MG63 (cell line): ENCODE measurements at places on chromosomes 12 and 14. TPM values are rescaled to one million over a fixed set of nuclear protein-coding genes. Genes with fewer than 3 reads are reported as not detected.

CD163 gene
- not detected in 2 replicates for total RNA-seq

CEBPE gene
- not detected in 2 replicates for total RNA-seq

NFE2 gene
- total RNA-seq: 0.13 TPM in 1 of 2 replicates, not detected in the other

KRT72 gene
- total RNA-seq: not detected in 2 replicates

SMCO2 gene
- not detected in 2 replicates for total RNA-seq

ADAM21 gene
- 0.49 and 1.7 TPM in 2 replicates for total RNA-seq

C12orf56 gene
- 0.26 TPM in 1 of 2 replicates, not detected in the other for total RNA-seq

STYK1 gene
- total RNA-seq: not detected in 2 replicates

HOXC4 gene
- total RNA-seq: 2.3 and 5.2 TPM in 2 replicates

LRP1 gene
- 29.1 and 39.0 TPM in 2 replicates for total RNA-seq

GALNT8 gene
- total RNA-seq: not detected in 2 replicates

ESPL1 gene
- 22.1 and 23.9 TPM in 2 replicates for total RNA-seq

IGF1 gene
- not detected in 2 replicates for total RNA-seq

TSPAN11 gene
- 1.0 and 1.2 TPM in 2 replicates for total RNA-seq

KERA gene
- total RNA-seq: not detected in 2 replicates

RPL10L gene
- not detected in 2 replicates for total RNA-seq

RTL1 gene
- not detected in 2 replicates for total RNA-seq

ARHGEF25 gene
- total RNA-seq: 17.0 and 17.4 TPM in 2 replicates

MANSC1 gene
- 0.92 TPM in 1 of 2 replicates, not detected in the other for total RNA-seq

LRP6 gene
- 7.9 and 10.2 TPM in 2 replicates for total RNA-seq

XPOT gene
- total RNA-seq: 51.8 and 76.8 TPM in 2 replicates

ARHGAP9 gene
- not detected in 2 replicates for total RNA-seq

CLEC4C gene
- not detected in 2 replicates for total RNA-seq

CD27 gene
- total RNA-seq: not detected in 2 replicates

TAS2R50 gene
- total RNA-seq: not detected in 2 replicates

PLXNC1 gene
- 0.16 and 0.52 TPM in 2 replicates for total RNA-seq

PRB2 gene
- not detected in 2 replicates for total RNA-seq

CARMIL3 gene
- total RNA-seq: not detected in 2 replicates

FAM234B gene
- 0.20 and 2.4 TPM in 2 replicates for total RNA-seq

C12orf54 gene
- total RNA-seq: not detected in 2 replicates

TSPAN19 gene
- total RNA-seq: not detected in 2 replicates

CIROP gene
- total RNA-seq: not detected in 2 replicates

GPRC5D gene
- total RNA-seq: not detected in 2 replicates

AMN gene
- 0.43 TPM in 1 of 2 replicates, not detected in the other for total RNA-seq

MBIP gene
- total RNA-seq: 4.2 and 24.8 TPM in 2 replicates

OTX2 gene
- total RNA-seq: not detected in 2 replicates

CPNE6 gene
- total RNA-seq: not detected in 2 replicates

TRPV4 gene
- total RNA-seq: 0.20 and 1.1 TPM in 2 replicates

FKBP3 gene
- 22.4 and 49.9 TPM in 2 replicates for total RNA-seq

DPF3 gene
- 2.3 and 5.6 TPM in 2 replicates for total RNA-seq

OTUB2 gene
- total RNA-seq: 0.63 and 1.2 TPM in 2 replicates
